CD4-positive, CD25-positive, alpha-beta regulatory T cell (primary cell): ENCODE measurements at places on chromosomes 2 and 18. TPM values are rescaled to one million over a fixed set of nuclear protein-coding genes. Genes with fewer than 3 reads are reported as not detected.

DNA sequence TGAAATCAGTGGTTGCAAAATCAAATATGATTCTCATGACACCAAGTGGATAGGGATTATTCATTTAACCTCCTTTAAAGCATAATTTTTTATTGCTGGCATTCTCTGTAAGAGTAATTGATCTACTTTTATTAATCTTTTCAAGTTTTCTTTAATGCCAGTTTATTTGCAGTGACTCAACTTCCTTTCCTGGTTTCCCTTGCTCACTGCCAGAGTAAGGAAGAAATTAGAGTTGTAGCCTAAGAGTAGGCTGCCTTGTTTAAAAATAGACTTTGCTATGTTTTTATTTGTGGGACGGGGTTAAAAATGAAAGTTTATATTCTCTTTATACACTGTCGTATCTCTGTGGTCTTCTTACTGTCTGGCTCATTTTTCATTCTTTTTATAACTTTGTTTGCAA lies 148.6 kb downstream of the WDR7 start:
- no peaks in the 10 kb centered on the region for H3K4me1 ChIP-seq
- no peak for DNase-seq
- no peaks in the 10 kb centered on the region for H3K27me3 ChIP-seq

DNA sequence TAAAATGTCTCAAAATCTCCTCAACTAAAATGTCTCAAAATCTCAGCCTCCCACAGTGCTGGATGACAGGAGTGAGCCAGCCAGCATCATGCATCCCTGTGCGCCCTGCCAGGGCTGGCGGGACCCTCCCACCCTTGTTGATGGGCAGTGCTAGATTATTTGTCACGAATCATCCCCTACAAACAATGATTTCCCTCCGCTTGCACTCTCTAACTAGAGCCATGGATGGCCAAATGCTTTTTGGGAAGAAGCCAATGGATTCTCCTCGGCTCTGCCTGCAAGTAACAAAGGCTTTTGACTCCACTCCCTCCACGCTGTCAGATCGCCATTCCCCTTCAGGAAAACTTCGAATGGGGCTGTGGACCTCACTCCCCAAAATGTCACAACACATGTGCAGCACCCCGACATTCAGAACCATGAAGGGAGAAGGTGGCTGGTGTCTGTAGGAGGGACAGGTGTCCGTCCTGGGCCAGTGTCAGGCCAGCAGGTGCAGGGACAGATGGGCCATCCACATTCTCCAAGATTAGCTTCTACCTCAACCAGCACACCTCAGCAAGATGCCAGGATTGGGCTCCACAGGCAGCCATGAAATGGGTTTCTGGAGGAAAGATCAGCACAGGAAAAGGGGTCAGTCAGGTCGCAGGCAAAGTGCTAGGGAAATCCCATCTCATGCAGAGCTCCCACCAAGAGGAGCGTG lies 11.5 kb downstream of the AMER3 start:
- H3K27me3 ChIP-seq = no peaks in the 10 kb centered on the region
- no peak overlapping the region for H3K4me3 ChIP-seq
- no peaks in the 10 kb centered on the region for H3K4me1 ChIP-seq
- H3K36me3 ChIP-seq = no peaks in the 10 kb centered on the region
- H3K27ac ChIP-seq = no peak overlapping the region
- no peak for DNase-seq

DNA sequence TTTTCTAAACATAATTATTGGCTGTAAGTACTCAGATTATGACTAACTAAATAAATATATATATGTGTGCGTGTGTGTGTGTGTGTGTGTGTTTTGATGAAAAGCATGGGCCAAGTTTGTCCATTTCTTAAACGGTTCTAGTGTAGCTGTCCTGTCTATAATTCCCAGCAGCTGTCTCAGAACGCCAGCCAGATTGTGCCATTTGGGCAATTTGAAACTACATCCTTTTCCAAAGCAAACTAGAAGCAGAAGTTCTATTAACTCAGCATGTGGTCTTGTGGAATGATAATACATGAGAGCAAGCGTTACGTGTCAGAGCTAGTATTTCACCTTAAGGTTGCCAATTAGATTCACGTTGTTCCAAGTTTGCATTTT lies 1.7 kb downstream of the ARHGAP28 start:
- H3K36me3 ChIP-seq = no peaks in the 10 kb centered on the region
- no peak for DNase-seq
- no peaks in the 10 kb centered on the region for H3K4me1 ChIP-seq
- H3K4me3 ChIP-seq = no peak overlapping the region

GRCh38 chr2:27852691-27853090 lies 37.5 kb downstream of the RBKS start:
- no peaks in the 10 kb centered on the region for H3K4me1 ChIP-seq
- no peaks in the 10 kb centered on the region for H3K36me3 ChIP-seq
- no peak for DNase-seq

DNA sequence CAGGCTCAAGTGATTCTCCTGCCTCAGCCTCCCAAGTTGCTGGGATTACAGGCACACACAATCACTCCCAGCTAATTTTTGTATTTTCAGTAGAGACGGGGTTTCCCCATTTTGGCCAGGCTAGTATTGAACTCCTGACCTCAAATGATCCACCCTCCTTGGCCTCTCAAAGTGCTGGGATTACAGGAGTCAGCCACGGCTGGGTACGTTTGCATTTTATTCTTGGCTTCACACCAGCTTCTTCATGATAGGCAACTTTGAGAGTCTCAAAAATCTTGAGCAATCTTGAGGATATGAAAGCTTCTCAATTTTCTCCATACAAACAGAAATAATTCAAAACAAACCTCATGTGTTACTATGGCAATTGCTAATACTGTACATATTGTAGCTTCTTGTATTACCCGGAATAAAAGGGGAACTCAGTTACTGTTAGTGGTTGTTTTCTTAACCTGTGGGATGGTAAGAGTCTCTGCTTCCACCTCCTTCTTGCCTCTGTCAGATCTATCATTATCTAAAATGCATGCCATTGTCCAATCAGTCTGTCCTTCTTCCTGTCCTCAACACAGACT lies 102.9 kb upstream of the SYT4 start:
- DNase-seq = no peak
- H3K4me3 ChIP-seq = no peak overlapping the region
- no peaks in the 10 kb centered on the region for H3K36me3 ChIP-seq
- H3K27ac ChIP-seq = no peak overlapping the region

- no peaks in the 10 kb centered on the region for H3K27me3 ChIP-seq
- no peaks in the 10 kb centered on the region for H3K36me3 ChIP-seq
- peaks cover 34% of the 10 kb centered on the region for H3K4me1 ChIP-seq
- DNase-seq = no peak
- no peak overlapping the region for H3K4me3 ChIP-seq
These were observed 4.1 kb downstream of the HS6ST1 start for GRCh38 chr2:128314348-128315121.

The KCNIP3 gene
- total RNA-seq = not detected

- H3K27me3 ChIP-seq = no peaks in the 10 kb centered on the region
- no peaks in the 10 kb centered on the region for H3K4me1 ChIP-seq
- H3K4me3 ChIP-seq = no peak overlapping the region
These were observed 12.1 kb upstream of the SRSF7 start for GRCh38 chr2:38763228-38763627.
